ENCODE measurements at places on chromosomes 11 and 22. TPM values are rescaled to one million over a fixed set of nuclear protein-coding genes. Genes with fewer than 3 reads are reported as not detected.

PANX3 gene
- total RNA-seq: not detected

DNA sequence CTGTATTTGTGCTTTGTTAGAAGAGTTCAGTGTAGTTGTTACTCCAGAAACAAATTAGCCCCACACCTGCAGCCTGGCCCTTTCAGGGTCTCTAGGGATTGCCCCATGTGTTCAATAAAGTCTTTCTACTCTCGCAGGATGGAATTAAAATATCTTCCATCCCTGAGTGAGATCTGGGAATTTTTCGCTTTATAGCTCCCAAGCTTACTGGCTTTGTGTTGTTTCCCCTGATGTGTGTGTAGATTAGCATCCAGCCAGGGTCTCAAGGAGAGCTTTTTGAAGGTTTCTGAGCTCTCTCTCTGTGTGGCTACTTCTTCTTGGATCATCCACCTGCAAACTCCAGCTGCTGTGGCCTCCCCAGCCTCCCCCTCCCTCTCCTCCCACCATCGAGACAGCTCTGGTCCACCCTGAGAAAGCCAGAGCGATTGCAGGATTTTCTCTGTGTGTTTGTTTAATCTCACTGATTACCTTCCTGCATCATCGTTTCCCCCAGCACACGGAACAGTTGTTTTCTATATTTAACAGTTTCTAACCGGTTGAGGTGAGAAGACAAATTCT is 553.5 kb downstream of the TBC1D22A start:
- DNase-seq: no peak

OR5B2 gene
- total RNA-seq: not detected

INS gene
- total RNA-seq: not detected

GRCh38 chr22:38230108-38230825 is 28.5 kb downstream of the MAFF start:
- DNase-seq: peak; percentile 47

DNA sequence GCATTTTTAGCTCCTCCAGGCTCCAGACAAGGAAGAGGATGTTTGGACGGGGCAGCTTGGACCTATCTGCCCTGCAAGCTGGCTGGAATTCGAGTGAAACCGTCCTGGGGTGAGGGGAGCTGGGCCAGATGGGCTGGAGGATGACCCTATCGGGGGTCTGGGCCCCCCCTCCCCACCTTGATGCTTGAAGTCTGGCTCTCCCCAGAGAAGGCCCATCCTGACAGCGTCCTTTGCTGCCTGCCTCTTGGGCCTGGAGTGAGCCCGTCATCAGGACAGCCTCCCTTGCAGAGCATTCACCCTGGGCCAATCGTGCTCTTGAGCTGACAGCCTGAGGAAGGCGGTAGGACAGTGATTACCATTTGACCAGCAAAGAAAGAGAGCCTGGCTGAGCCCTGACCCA is 5.3 kb upstream of the PDGFB start:
- peak; percentile 37 for DNase-seq

LGR4 gene
- total RNA-seq: 274 TPM

DNA sequence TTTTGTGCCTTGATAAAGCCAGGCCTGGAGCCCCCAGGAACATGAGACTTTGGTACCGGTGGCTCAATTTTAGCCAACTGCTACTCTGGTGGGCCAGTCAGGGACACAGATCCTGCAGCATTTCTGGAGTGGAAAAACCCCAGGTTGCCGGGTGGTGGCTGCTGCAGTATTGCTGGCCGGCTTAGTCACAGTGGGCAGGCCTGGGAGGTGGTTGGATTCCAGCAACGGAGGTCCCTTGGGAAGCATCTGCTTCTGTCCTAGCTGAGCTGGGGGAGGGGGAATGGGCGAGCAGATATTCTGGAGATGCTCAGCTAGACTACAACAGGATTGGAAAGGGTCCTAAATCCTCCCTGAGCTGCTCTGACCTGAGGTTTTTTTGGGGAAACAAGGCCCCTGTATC is 31.6 kb upstream of the ACCSL start:
- DNase-seq: no peak

EIF1AD gene
- 22.2 TPM for total RNA-seq

DNA sequence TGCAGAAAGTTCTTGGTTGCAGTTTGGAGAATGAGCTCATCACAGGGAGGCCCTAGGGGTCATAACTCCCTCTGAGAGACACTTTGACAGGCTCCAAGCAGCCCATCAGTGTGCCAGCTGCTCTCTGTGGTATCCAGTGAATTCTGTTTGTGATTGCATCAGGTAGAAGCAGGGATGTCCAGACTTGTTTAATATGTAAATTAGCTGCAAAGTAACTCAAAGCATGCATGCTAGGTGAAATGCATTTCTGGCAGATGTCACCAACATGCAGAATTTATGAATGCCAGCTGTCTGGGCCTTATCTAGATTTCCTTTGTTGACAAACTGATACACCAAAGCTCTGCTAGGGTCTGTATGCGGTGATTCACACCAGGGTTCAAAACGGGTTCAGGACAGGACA is 123.6 kb upstream of the MTNR1B start:
- DNase-seq: no peak

DBX1 gene
- 5.3 TPM for total RNA-seq

DNA sequence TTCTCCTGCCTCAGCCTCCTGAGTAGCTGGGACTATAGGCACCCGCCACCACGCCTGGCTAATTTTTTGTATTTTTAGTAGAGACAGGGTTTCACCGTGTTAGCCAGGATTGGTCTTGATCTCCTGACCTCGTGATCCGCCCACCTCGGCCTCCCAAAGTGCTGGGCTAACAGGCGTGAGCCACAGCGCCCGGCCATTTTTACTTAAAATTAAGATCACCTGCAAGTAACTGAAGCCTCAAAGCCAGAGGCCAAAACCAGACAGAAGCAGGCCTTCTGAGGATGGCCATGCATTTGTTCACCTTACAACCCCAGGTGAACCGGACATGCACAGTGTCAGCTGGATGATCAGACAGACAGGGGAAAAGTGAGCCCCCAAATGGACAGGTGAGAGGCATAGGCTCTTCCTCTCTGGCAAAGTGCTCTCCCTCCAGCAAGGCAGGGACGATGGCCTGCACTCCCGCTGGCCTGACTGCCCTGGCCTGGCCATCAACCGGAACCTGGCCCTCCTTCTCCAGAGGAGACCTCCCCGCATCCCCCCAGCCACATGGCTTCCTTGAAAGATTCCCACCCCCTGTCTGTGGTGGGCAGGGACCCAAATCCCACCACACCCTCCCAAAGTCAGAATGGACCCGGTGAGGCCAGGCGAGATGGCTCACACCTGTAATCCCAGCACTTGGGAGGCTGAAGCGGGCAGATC is 25.9 kb downstream of the APOBEC3H start:
- DNase-seq: no peak

DNA sequence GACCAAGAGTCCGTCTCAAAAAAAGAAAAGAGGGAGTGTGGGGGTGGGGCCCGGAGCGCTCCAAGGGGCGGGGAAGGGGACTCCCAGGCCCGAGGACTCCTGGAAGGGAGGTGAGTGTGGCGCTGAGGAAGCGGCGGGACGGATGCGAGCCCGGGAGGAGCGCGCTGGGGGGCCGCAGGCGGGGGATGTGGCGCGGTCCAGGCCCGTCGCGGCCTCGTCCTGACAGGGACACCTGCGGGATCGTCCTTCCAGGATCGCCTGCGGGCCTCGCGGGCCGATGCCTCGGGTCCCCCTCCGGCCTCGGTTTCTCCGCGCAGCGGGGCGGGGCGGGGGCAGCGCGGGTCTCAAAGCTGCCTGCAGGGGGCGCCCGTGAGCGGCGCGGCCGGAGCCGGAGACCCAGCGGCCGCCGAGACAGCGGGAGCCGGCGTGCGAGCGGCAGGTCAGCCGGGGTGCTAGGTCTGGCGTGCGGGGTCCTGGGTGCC is 3.8 kb upstream of the ADORA2A start:
- peak; percentile 81 for DNase-seq

DNA sequence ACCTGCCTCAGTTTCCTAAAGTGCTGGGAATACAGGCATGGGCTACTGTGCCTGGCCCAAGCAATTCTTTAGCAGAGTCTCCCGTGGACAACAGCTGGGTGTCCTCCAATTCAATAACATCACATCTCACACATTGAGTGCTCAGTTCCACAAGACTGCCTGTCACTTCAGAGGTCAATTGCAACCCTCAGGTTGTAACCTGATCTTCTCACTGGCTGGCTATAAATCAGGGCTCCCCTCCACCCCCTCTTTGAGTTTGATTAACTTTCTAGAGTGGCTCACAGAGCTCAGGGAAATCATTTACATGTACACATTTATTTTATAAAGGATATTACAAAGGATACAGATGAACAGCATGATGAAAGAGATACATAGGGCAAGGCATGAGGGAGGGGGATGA is 68.1 kb downstream of the MCHR1 start:
- DNase-seq: no peak

DNA sequence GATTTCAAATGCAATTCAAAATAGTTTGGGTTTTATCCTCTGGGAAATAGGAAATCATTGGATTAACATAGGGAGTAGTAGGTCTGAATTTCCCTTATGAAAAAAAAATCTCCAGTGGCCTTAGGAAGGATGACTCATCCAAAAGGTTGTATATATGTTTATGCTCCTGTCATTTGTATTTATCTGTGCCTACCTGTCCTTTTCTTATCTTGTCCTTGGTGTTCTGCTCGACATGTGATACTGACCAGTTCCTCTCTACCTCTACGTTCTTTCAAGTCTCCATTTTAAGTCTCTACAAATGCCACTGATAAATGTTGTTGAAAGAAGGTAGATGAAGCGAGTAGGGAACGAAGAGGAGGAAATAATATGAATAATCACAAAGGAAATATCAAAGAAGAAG is 3.0 kb upstream of the SOX6 start:
- DNase-seq: no peak

DNA sequence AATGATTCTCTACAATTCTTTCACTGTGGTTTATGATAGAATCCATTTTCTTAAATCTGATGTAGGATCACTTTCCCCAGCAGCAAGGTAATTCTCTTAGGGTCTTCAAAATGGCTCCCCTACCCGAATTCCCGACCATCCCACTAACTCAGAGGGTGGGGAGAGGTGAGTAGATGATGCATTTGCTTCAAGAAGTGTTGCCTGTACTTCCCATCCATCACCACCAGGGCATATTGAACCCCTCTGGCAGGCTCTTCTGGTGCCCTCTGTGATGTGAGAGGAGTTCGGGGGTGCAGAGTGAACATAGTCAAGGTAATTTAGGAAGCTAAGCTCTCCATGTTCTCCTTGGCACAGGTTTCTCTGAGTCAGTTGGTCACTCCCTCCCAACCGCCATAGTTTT is 52.3 kb downstream of the ZNRF3 start:
- no peak for DNase-seq

KCNK4 gene
- total RNA-seq: not detected

DNA sequence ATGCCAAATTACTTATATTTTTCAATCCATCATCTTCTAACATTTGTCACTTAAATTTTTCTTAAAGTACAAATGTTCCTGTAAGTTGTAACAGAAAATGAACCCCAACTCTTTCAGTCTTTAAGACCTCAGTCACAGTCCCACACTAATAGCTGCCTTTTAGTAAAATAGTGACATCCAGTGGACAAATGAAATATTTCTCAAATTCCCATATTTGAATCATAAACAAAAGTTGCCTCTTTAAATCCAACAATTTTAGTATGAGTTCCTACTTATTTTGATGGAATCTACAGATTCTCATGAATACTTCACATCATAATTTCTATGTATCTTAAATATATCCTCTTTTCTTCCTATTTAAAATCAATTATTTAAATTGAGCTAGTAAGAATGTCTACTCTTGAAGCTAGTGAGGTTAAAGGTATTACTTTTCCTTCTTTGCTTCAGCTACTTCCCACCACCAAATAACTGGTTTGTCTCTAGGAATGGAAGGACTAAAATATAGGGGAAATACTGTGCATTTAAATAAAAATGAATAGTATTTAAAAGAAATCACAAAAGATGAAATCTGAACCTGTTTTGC is 9.2 kb downstream of the LIN7C start:
- no peak for DNase-seq

DNA sequence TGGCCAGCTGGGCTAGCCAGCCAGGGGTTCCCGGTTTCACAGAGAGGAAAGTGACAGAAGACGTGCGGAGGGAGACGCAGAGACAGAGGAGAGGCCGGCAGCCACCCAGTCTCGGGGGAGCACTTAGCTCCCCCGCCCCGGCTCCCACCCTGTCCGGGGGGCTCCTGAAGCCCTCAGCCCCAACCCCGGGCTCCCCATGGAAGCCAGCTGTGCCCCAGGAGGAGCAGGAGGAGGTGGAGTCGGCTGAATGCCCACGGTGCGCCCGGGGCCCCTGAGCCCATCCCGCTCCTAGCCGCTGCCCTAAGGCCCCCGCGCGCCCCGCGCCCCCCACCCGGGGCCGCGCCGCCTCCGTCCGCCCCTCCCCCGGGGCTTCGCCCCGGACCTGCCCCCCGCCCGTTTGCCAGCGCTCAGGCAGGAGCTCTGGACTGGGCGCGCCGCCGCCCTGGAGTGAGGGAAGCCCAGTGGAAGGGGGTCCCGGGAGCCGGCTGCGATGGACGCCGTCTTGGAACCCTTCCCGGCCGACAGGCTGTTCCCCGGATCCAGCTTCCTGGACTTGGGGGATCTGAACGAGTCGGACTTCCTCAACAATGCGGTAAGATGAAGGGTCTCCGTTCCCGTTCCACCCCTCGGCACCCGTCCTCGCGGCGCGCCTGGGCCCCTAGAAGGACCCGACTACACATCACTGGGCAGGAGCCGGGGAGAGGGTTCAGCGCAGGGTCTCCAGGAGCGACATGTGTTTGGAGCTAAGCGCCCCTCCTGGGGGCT is at the start of gene CREB3L1:
Gene CREB3L1 (plus strand): TSS at position 41 of the 765 bp plus-strand sequence. CDS start 450 bp downstream, at position 491.
- DNase-seq: peak; percentile 59

DNA sequence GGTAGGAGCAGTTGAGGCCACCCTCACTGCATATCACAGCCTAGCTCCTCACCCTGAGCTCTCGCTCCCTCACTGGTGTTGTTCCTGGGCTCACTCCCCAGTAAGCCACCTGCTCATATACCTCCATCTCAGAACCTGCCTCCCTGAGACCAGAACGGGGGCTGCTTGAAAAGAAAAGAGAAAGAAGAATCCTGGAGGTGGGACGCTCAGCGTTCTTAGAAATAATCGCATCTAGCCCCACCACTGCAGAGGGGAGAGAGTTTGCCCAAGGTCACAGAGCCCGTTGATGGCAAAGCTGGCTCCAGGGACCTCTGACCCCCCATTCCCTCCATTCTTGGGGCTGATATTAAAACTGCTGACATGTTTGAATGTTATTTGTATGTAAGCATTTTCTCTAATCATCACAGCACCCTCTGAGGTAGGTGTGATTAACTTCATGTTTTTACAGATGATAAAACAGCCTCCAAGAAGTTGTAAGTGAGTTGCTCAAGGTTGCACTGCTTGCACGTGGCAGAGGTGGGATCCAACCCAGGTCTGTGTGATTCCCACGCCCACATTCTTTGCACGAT is 132.6 kb upstream of the TEAD1 start:
- no peak for DNase-seq

DNA sequence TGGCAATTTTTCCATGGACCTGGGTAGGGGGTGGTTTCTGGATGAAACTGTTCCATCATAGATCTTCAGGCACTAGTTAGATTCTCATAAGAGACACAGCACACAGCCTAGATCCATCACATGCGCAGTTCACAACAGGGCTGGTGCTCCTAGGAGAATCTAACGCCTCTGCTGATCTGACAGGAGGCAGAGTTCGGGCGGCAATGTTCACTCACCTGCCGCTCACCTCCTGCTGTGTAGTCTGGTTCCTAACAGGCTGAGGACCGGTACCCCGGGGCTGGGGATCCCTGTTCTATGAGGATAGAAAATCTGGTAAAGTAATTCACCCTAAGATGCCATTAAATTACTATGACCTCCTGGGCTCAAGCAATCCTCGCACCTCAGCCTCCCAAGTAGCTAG is 318.0 kb downstream of the KIRREL3 start:
- DNase-seq: no peak

Measured in neural progenitor cell (in vitro differentiated cells).